ENCODE measurements at places on chromosomes 2 and 18.

DNA sequence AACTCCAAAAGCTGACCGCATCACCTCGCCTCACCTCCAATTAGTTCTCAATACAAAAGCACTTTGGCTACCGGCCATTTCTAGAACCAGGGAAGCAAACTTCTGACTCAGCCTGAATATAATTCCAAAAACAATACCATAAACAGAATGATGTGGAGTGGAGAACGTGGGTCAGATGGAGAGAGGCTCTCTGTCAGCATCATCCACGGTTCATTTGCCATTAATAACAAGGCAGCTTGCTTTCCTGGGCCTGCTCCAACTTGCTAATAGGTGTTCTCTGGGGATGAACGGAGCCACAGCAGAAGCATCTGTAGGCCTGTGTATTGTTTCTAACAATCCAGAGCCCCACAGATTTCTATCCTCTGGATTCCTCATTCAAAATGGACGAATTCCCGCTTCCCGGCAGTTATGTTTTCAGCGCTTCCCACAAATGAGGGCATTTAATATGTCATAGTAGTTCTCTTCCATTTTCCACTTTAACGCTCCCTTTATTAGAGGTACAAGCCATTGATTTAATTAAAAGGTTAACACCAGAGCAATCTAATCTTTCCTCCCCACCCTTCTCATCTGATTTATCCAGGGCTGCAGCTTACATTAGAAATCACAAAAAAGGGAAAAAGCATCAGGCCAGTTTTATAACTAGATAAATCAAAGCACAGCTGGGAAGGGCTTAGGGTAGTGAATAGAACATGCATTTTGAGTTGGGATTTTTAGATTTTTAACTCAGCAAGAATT, 23.2 kb upstream of the CNTNAP5 start:
- DNase-seq: no peak

- DNase-seq: no peak
Observed at GRCh38 chr2:3127710-3128109, 249.9 kb downstream of the EIPR1 start.

GRCh38 chr2:225113371-225114015, 71.2 kb upstream of the DOCK10 start:
- no peak for DNase-seq

GRCh38 chr2:185245216-185245615, 493.4 kb upstream of the FSIP2 start:
- DNase-seq: no peak

GRCh38 chr2:96913398-96914202, 43.7 kb upstream of the SEMA4C start:
- peak; percentile 75 for DNase-seq

GRCh38 chr2:67667054-67667908, 270.1 kb downstream of the ETAA1 start:
- DNase-seq: no peak

DNA sequence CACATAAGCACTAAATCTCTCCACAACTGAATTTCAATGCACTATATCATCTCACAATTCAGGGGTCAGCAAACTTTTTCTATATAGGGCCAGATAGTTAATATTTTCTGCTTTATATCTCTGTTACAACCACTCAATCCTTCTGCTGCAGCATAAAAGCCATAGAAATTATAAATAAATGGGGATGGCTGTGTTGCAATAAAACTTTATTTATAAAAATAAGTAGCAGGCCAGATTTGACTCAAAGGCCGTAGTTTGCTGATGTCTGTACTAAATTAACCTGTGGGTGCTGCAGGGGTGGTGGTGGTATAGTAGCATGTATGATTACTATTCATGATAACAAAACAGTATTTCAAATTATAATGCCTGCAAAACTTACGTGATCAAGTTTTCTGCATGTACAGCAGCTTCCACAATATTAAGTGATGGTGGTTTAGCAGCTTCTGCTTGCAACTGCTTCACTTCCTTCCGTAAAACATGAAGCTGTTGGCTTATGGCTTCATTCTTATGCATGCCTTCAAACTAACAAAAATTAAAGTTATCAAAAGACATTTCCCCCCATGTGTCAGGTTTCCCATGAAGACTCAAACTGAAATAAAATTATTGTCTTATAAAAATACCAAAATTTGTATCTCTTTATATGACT, 64.1 kb downstream of the SIGLEC15 start:
- DNase-seq: no peak

- no peak for DNase-seq
Observed at GRCh38 chr2:101931402-101931801, 60.4 kb upstream of the IL1R2 start.

DNA sequence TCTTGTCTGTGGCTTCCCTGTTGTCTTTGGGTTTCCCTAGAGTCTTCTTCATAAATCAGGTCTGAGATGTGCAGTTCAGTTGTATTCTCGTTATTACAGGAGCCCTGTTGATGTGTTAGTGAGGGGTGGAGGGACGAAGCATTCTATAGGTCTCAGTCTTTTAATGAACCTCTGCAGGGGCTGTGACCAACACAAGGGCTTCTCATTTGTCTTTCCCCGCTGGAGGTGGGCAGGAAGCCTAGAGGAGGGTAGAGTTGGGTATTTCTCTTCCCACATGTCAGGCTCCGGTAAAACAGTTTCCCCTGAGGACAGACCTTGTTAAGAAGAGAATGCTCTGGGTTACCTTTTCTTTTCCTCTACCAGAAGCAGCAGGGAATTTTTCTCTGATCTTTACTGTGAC, 31.2 kb downstream of the PROC start:
- DNase-seq: no peak

DNA sequence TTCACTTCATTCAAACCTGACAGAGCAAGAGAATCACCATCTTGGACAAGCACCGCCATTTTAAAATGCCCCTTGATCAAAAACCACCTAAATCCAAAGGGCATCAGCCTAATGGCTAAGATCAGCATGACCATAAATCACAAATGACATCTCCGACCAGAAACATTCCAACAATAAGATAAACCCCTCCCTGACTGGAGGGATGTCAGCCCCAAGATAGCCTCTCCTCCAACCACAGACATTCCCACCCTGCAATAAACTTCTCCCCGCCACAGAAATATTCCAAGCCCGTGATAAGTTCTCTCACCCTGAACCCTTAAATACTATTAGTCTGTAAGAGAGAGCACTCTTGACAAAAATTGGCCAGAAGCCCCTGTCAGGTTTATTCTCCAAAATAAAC, 21.6 kb upstream of the LYPD1 start:
- DNase-seq: no peak

DNA sequence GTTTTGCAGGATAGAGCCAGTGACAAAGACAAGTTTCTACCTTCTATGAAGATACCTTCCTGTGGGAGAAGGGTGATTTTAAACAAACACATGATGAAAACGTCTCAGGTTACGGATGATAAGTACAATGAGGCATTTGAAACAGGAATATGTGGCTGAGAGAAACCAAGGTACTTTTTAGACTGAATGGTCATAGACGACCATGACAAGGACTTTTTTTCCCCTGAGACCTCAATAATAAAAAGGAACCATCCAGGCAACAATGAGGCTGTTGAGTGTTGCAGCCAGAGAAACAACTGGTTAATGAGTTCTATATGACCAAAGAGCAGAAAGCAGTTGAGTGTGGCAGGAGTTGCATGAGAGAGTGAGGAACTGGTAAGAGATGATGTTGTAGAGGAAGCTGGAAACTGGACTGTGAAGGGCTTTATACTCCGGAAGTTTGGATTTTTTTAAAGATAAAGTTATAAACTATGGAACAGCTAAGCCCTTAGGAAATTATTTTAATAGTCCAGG, 306.1 kb upstream of the CYRIA start:
- DNase-seq: no peak

DNA sequence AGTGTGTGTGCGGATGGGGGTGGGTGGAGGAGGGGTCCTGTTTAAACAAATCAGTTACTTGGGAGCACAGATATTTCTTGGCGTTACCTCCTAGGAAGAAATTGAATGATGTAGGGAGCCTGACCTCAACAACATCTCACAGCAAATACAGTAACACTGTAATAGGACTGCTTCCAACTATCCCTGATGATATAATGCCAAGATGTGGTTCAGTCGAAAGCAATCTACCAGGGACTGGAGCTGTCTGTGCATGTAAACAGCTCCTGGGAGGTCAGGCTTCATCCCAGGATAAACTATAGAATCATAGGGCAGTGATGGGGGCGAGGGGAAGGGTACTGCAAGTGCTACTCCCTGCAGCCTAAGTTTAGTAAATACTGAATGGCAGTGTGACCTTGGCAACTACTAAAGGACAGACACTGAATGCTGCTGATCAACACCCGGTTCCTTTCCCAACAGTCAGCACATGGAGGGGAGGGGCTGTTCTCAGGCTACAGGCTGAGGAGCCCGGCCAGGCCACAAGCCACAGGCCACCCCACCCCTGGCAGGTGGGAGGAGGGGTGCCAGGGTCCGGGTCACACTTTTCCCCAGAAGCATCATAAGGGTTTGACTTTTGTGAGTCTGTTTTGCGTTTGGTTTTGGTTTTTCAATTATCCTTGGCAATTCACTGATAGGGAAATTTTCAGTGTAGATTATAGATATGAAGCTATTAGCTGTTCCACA, 85.3 kb upstream of the ZNF397 start:
- DNase-seq: no peak

GRCh38 chr2:101983486-101983885, 8.3 kb upstream of the IL1R2 start:
- DNase-seq: no peak

Measured in activated naive CD4-positive, alpha-beta T cell treated with anti-CD3 and anti-CD28 coated beads for 36 hours (primary cell).